ENCODE measurements at places on chromosomes 12 and 14.

DNA sequence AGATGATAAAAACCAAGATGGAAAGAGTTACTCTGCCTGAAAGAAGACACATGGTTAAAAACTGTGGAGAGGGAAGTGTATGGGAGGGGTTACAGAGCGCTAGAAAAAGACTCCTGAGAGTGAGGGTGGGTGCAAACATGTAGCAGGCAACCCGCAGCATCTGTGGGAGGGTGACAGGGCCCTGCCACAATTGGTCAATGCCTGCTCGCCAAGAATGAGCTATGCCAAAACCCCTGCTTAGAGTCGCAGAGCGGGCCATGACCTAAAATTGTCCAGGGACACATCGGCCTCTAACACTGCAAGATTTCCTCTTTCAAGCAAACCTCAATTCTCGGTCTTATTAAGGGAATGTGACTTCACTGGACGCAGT, 700 bp downstream of the PRKAG1 start:
- peak; percentile 41 for DNase-seq

DNA sequence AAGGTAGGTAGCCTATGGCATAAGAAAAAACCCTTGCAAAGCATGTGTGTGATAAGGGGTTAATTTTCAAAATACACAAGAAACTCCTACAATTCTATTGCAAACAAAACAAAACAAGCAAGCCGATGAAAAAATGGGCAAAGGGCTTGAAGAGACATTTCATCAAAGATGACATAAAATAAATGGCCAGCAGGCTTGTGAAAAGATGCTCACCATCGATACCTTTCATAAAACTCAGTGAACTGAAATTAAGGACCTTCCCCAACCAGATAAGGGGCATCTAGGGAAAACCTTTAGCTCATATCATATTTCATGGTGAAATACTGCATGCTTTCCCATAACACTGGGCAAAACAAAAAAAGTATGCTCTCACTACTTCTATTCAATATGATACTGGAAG, 131.2 kb downstream of the PPM1H start:
- DNase-seq = no peak

- no peak for DNase-seq
These were observed 24.4 kb upstream of the CD27 start for GRCh38 chr12:6420364-6420763.

DNA sequence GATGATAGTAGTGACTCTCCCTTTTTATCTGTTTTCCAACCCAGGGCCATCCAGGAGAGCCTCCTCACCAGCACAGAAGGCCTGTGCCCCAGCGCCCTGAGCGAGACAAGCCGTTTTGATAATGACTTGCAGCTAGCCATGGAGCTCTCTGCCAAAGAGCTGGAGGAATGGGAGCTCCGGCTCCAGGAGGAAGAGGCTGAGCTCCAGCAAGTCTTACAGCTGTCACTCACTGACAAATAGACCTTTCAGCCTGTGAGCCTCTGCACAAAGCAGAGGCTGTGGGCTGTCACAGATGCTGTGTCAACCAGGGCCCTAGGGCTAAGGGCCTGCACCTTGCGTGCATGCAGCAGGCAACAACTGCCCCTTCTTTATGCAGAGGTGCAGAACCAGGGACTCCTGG, 11.0 kb downstream of the C12orf76 start:
- no peak for DNase-seq

- DNase-seq = no peak
These were observed 8.9 kb downstream of the FAIM2 start for GRCh38 chr12:49894751-49895148.

GRCh38 chr14:51305751-51306150, 65.7 kb downstream of the TMX1 start:
- DNase-seq = no peak

- no peak for DNase-seq
These were observed 359.8 kb downstream of the BTG1 start for GRCh38 chr12:91785655-91786498.

DNA sequence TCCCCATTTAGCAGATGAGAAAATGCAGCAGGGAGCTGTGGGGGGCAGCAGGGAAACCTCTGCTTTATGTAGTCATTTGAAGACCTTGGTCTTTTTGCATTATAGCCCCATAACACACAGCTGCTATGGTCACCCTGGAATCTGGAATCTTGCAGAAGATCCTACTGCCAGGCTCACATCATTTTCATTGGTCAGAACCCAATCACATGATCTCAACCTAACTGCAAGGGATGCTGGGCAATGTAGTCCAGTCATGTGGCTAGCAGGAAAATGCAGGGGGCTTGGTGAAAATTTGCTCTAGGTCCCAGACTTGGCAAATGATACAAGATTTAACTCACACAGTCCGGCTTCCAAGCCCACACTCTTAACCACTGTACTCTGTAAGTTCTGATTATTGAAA, 1028.7 kb downstream of the AACS start:
- no peak for DNase-seq

- no peak for DNase-seq
These were observed 186.6 kb downstream of the PAX9 start for GRCh38 chr14:36848213-36848612.

DNA sequence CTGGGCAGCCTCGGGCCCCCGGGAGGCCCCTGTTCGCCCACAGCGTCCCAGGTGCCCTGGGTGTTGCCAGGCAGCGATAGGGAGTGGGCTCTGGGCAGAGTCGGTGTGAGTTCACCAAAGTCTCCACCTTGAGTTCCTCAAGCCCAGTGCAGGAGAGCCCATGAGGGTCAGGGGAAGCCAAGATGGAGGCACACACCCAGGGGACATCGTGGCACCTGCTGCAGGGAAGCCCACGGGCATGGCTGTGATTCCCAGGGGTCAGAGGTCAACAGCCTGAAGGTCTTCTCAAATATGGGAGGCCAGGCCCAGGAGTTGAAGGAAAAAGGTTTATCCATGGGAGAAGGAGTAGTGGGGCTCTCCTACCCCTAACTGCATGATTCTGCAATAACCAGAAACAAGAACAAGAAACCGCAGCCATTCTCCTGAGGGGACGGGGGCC, 148.8 kb downstream of the ADGRD1 start:
- DNase-seq = no peak
